Small intestine (tissue), 16 donors: ENCODE measurements at places on chromosomes 12 and 14. TPM values are rescaled to one million over a fixed set of nuclear protein-coding genes. Genes with fewer than 3 reads are reported as not detected.

NCAPD2 gene
- 30.9 TPM for polyA plus RNA-seq

PSMC1 gene
- 172 TPM for polyA plus RNA-seq

ADAM20 gene
- polyA plus RNA-seq: 0.03 TPM

- H3K4me3 ChIP-seq: no peak overlapping the region
- no peaks in the 10 kb centered on the region for H3K27me3 ChIP-seq
- no peaks in the 10 kb centered on the region for H3K4me1 ChIP-seq
- no peaks in the 10 kb centered on the region for H3K36me3 ChIP-seq
Measured at GRCh38 chr12:1117970-1118563, 127.0 kb downstream of the ERC1 start.

DNA sequence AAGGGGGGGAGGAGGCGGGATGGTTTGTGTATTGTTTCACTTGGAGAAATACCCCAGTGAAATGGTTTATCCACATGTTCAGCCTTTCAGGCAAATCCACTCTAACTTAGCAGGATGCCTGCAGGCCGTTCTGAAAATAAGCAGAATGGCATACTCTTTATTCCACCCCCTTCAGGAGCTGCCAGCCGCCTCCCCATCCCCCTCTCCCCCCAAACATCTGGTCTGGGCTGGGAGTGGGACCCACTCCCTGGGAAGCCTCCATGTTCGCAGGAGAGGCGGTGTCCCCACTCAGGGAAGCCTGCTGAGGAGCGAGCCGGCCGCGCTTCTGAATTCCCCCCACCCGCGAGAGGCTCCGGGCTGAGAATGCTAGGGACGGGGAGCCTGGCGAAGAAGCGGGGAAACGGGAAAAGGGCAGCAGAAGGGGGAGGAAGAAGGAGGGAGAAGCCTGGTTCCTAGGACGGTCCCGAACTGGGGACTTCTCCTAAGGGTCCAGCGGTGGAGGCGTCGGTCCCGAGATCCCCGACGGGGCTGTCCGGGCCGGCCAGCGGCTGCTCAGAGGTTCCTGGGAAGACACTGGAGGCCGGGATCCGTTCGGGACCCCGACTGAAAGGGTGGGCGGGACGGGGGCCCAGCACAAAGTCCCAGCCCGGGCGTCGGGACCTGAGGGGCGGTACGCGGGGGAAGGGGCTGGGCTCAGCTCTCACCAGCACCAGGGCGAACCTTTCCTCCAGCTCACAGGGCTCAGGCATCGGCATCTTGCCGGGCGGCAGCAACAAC is 666 bp downstream of the FMNL3 start:
- no peaks in the 10 kb centered on the region for H3K36me3 ChIP-seq
- no peak for DNase-seq
- no peaks in the 10 kb centered on the region for H3K27me3 ChIP-seq
- peak overlapping the region; percentile 80 for H3K27ac ChIP-seq
- H3K4me3 ChIP-seq: peak overlapping the region; percentile 63

- H3K27me3 ChIP-seq: no peaks in the 10 kb centered on the region
- no peak overlapping the region for H3K27ac ChIP-seq
- no peaks in the 10 kb centered on the region for H3K4me1 ChIP-seq
- no peak for DNase-seq
Measured at GRCh38 chr12:123934829-123935228, 37.8 kb downstream of the CCDC92 start.

GRCh38 chr12:99389751-99390150 is 257.8 kb upstream of the GARIN6 start:
- no peak overlapping the region for H3K27ac ChIP-seq
- no peaks in the 10 kb centered on the region for H3K4me1 ChIP-seq
- DNase-seq: no peak
- H3K36me3 ChIP-seq: no peaks in the 10 kb centered on the region

GRCh38 chr12:78703820-78704525 is 160.6 kb upstream of the SYT1 start:
- H3K4me1 ChIP-seq: no peaks in the 10 kb centered on the region
- no peaks in the 10 kb centered on the region for H3K36me3 ChIP-seq
- no peak overlapping the region for H3K4me3 ChIP-seq
- no peak for DNase-seq
- H3K27ac ChIP-seq: no peak overlapping the region
- H3K27me3 ChIP-seq: no peaks in the 10 kb centered on the region

GRCh38 chr14:74459289-74459946 is 33.4 kb upstream of the SYNDIG1L start:
- no peak overlapping the region for H3K4me3 ChIP-seq
- DNase-seq: peak; percentile 9
- H3K4me1 ChIP-seq: no peaks in the 10 kb centered on the region
- H3K27ac ChIP-seq: no peak overlapping the region

DNA sequence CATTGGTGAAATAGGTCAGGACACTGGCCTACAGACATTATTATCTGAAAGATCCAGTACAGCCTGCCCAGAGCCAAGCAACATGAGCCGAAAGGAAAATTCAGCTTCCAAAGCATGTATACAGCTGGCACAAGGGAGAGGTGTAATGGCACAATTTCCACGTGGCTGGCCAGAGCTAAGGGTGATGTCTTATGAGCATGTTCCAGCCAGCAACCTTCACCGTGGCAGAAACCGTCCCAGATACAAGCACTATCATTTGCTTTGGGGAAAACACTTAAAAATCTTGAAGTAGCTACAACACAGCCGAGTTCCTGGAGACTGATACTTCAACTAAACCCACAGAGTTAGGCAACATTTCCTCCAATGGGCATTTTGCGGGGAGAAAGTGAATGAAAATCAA is 44.5 kb downstream of the CORO1C start:
- no peaks in the 10 kb centered on the region for H3K36me3 ChIP-seq
- H3K27ac ChIP-seq: no peak overlapping the region
- no peak overlapping the region for H3K4me3 ChIP-seq
- H3K27me3 ChIP-seq: no peaks in the 10 kb centered on the region
- DNase-seq: no peak

- H3K4me3 ChIP-seq: no peak overlapping the region
- H3K27ac ChIP-seq: no peak overlapping the region
- H3K27me3 ChIP-seq: no peaks in the 10 kb centered on the region
- no peak for DNase-seq
Measured at GRCh38 chr12:109513977-109514376, 36.5 kb downstream of the UBE3B start.

DNA sequence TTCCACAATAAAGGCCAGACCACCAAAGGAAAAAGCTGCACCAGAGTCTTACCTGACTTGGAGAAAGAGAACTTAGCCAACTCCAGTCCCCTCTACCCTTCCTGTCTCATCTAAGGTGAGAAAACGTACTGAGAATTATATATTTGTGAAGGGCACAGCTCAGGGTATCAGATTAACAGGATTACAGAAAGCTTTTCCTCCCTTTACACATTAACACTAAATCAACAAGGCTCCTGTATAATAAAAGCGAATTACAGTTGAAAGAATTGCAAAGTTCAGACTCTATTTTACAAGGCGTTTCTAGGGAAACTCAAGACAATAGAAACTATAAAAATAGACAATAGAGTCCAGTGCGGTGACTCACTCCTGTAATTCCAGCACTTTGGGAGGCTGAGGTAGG is 82.7 kb upstream of the RPL10L start:
- peak overlapping the region; percentile 92 for H3K27ac ChIP-seq
- DNase-seq: peak; percentile 84
- H3K4me3 ChIP-seq: peak overlapping the region; percentile 37
- H3K36me3 ChIP-seq: no peaks in the 10 kb centered on the region
- H3K27me3 ChIP-seq: no peaks in the 10 kb centered on the region

DNA sequence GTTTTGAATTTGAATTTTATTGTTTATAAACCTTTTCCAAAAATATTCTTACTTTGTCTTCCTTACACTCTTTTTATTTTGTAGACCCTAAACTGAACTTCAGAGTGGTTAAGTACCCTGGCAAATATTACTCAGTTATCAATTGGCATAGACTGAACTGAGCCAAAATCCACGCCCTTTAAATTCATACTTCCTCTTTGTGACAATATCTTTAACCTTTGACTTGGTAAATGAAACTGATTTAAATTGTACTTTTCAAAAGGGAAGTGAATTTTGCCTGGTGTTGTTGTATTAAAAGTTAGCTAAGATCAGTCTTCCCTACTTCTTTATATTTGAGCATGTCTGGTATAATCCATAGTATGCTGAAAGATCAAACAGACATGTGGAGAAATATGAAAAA is 184.3 kb upstream of the USP15 start:
- no peaks in the 10 kb centered on the region for H3K4me1 ChIP-seq
- no peak overlapping the region for H3K4me3 ChIP-seq
- DNase-seq: peak; percentile 13
- H3K27ac ChIP-seq: no peak overlapping the region

GRCh38 chr14:46973295-46973694 is 321.7 kb upstream of the RPL10L start:
- H3K36me3 ChIP-seq: no peaks in the 10 kb centered on the region
- H3K27me3 ChIP-seq: no peaks in the 10 kb centered on the region
- H3K27ac ChIP-seq: no peak overlapping the region
- H3K4me1 ChIP-seq: no peaks in the 10 kb centered on the region

DNA sequence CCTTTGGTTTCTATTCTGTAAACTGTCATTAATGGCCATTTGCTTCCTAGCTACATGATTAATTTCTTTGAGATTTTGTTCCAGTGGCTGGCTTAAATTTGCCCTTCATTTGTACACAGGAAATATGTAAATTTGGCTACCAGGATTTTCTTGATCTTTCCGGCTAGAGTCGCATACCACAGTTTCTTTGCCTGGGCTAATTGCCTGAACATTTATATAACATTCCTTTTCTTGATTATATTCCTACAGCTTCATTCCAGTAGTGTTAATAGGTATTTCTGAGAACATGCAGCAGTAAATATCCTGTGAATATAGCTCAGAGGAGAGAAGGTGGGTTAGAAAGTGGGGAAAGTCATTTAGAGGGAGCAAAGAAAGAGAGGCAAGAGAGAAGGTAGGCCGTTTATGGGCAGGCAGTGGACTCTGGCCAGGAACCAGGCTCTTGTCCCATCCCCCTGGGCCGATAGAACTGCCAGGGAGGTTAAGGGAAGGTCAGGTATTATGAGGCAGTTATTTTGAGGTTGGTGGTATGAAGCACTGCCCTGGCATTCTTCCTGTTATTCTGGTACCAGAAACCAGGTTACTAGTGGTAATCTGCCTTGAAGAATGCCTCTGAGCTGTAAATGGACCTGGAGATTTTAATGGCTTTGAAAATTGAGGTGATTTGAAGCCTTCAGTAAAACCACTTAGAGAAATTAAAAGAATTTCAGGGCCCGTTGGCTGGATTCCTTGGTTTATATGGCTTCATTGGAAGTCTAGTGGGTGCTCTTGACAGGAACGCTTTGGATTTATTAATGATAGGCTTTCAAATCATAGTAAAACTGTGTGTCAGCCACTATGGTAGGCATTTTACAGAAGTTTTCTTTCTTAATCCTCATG is 4.4 kb downstream of the RNF10 start:
- peaks cover 5% of the 10 kb centered on the region for H3K36me3 ChIP-seq
- H3K4me3 ChIP-seq: no peak overlapping the region

- no peak overlapping the region for H3K27ac ChIP-seq
- H3K4me1 ChIP-seq: no peaks in the 10 kb centered on the region
Measured at GRCh38 chr12:19431407-19432308, 7.6 kb upstream of the AEBP2 start.

DNA sequence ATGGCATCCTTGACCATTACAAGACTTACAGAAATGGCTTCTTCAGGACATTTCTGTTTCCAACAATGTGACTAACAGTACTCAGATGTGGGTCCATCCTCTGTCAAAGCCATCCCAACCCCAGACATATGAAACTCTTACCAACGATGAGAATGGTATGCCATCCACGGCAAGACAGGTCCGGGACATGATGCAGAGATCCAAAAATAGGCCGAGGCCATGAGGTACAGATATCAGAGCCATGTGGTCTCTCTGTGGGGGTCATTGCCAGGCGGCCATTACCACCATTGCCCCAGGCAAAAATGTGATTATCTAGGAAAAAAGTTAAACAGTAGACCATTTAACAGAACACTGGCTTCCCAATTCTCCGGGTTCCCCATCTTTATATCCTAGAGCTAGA is 27.5 kb downstream of the ZC2HC1C start:
- H3K4me3 ChIP-seq: no peak overlapping the region
- DNase-seq: no peak
- peaks cover 17% of the 10 kb centered on the region for H3K4me1 ChIP-seq
- H3K27me3 ChIP-seq: no peaks in the 10 kb centered on the region

GRCh38 chr14:101367421-101368261 is 193.7 kb upstream of the DIO3 start:
- H3K27ac ChIP-seq: no peak overlapping the region
- H3K4me3 ChIP-seq: no peak overlapping the region
- no peaks in the 10 kb centered on the region for H3K36me3 ChIP-seq
- no peaks in the 10 kb centered on the region for H3K27me3 ChIP-seq
- DNase-seq: no peak

DNA sequence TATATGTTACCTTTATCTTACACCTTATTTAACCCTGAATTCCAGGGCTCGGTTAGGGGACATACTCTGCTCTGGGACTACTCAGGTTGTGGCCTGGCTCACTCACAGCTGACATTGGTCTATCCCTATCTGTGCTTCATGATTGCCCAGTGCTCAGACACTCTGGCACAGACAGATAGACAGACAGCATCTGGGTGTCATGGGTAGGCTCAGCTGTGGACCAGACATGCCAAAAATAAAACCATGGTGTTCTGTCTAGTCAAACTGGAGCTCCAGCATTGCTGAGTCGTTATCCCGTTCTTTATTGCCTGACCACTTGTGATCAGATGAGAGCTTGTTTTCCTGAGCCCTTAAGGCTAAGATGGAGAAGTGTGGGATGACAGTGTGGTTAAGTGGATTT is 29.0 kb downstream of the FBXW8 start:
- H3K4me3 ChIP-seq: no peak overlapping the region
- H3K27me3 ChIP-seq: no peaks in the 10 kb centered on the region
- no peaks in the 10 kb centered on the region for H3K4me1 ChIP-seq
- DNase-seq: no peak
- H3K27ac ChIP-seq: no peak overlapping the region

GRCh38 chr12:530308-530707 is 70.6 kb downstream of the B4GALNT3 start:
- no peak overlapping the region for H3K27ac ChIP-seq
- no peaks in the 10 kb centered on the region for H3K27me3 ChIP-seq
- no peak overlapping the region for H3K4me3 ChIP-seq
- no peaks in the 10 kb centered on the region for H3K36me3 ChIP-seq
